Activated naive CD8-positive, alpha-beta T cell treated with anti-CD3 and anti-CD28 coated beads, Interleukin-2, amount 50 U/mL, for 24 hours (primary cell): ENCODE measurements at places on chromosomes 6 and 20.

- DNase-seq = no peak
These were observed 66.4 kb upstream of the FABP7 start for GRCh38 chr6:122713138-122713537.

- DNase-seq = no peak
These were observed 631 bp downstream of the PHACTR3 start for GRCh38 chr20:59604741-59605600.

DNA sequence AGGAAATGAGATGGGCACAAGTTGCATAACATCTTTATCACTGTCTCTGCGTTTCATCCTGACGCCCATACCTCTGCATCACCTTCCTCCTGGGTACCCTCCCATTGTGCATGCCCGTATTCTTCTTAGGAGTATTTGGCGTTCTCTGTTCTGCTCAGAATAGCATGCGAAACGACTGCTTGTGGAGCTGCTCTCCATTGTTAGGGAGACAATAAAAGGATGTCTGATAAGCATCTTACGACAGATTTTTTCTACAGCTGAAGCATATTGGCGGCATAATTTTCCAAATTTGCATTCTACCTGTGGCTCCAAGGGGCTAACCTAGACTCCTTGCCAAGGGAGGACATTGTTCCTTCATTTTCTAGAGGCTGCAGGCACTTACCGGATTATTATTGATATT is 118.6 kb downstream of the EDN1 start:
- DNase-seq = no peak

- DNase-seq = no peak
These were observed 31.8 kb upstream of the STX16 start for GRCh38 chr20:58619077-58619863.
